ENCODE measurements at places on chromosomes 5 and 9.

DNA sequence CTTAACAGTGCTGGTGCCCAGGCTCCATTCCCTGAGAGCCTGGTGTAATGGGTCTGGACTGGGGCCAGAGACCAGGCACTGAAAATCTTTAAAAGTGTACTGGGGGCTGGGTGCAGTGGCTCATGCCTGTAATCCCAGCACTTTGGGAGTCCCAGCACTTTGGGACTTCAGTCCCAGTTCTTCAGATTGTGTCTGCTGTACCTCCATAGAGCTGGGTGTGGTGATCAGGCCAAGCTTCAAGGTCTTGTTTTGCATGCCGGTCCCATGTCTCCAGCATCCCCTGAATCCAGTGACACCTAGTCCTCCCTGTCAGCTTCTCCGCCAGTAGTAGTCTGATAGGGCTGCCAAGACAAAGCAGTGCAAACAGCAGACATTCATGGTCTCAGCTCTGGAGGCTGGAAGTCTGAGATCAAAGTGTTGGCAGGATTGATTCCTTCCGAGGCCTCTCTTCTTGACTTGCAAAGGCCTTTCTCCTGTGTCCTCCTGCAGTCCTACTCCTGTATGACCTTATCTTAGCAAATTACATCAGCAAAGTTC is 108.2 kb downstream of the SYK start:
- DNase-seq: no peak

DNA sequence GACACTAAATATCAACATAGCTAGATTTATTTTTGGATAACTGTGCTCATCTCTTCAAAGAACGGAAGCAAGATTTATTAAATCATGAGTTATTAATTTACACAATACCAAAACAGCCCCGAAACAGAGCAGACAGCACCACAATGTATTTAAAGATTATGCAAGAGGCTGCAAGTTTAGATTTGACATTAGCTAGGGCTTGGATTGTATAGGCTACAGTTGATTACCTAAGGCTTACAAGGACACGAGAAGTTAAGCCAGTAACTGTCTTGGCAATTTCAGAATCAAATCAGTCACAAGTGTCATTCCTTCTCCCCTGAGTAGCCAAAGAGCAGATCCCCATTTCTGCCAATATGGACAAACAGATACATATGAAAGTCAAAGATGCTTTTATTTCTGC is 152.6 kb downstream of the MED27 start:
- no peak for DNase-seq

DNA sequence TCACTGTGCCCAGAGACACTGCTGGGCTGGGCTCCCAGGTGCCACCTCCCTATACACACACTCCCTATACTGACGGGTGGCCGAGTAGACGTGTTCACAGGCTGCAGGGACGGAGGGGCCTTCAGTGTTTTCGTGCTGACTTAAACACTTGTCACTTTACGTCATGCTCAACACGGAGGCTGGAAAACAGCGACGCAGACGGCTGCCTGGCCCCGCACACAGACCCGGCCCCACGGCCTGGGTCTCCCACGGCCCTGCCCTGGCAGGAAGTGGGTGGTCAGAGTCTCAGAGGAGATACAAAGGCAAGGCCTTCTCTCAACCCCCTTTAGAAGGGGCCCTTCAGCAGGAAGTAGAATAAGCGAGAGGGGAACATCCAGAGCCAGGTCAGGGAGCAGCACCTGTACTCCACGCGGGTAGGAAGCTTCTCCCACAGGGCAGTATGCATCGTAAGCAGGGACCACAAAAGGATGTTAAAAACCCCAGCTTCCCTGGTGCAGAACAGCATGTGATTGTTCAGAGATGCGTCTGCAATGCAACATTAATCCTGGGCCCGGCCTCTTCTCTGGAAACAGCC is 11.9 kb upstream of the TBC1D9B start:
- no peak for DNase-seq

DNA sequence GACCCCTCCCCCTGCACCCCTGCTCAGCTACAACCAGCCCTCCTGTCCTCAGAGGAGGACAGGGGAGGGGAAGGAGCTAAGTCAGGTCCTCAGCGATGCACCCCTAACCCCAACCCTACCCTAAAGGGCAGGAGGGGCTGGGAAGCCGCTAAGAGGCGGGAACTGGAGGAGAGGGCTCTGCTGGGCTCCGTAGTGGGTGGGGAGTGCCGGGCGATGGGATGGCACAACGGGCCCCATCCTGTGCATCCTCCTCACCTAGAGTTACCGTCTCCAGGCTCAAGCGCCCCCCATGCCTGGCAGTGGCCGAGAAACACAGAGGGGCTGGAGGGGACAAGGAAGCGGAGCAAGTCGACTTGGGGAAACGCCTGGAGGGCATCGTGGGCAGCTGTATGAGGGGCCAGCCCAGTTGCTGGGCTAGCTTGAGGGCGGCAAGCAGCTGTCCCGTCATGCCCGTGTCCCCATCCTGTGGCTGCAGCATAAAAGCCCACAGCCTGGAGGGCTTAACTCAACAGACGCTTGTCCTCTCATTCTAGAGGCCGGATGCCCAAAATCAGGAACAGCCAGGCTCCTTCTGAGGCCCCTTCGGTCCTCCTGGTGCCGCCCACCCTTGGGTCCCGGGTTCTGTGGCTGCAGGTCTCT is 23.0 kb upstream of the UBAC1 start:
- no peak for DNase-seq

GRCh38 chr5:12217039-12217438 is 312.8 kb upstream of the CTNND2 start:
- DNase-seq: no peak

DNA sequence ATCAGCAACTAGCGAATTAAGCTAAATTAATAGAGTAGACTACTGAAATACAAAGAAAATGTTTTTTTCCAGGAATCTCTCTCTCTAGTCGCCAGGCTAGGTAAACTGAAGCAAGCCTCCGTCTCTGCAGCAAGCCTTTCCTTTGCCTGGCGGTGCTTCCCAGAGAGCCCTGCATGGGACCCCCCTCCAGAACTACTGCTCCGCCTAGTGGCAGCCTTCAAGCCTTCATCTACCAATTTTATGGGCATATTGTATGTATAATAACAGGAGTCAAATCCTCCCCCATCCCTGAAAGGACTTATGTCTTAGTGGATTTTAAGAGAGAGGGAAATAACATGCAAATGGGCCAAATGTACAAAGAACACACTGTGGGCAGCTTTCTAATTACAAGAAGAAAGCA is 241.9 kb downstream of the SAXO1 start:
- DNase-seq: no peak

DNA sequence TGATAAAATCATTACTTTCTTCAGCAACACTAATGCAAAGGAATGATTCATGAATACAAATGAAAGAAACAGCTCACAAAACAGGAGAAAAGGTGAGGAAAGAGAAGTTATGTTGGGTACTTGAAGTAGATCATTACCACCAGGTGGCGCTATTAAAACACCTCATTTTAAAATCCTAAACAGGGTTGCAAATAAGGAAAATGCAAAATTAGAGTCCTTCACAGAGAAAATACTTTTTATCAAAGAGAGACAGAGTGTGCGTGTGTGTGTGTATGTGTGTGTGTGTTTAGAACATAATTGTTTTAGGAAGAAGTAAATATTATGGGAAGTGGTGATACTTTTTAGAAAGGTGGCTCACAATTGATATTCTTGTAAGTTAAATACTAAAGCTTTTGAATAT is 49.5 kb upstream of the CD180 start:
- DNase-seq: no peak

GRCh38 chr9:76545191-76545590 is 86.2 kb downstream of the GCNT1 start:
- no peak for DNase-seq

- no peak for DNase-seq
Measured at GRCh38 chr5:138934971-138935370, 59.8 kb upstream of the LRRTM2 start.

DNA sequence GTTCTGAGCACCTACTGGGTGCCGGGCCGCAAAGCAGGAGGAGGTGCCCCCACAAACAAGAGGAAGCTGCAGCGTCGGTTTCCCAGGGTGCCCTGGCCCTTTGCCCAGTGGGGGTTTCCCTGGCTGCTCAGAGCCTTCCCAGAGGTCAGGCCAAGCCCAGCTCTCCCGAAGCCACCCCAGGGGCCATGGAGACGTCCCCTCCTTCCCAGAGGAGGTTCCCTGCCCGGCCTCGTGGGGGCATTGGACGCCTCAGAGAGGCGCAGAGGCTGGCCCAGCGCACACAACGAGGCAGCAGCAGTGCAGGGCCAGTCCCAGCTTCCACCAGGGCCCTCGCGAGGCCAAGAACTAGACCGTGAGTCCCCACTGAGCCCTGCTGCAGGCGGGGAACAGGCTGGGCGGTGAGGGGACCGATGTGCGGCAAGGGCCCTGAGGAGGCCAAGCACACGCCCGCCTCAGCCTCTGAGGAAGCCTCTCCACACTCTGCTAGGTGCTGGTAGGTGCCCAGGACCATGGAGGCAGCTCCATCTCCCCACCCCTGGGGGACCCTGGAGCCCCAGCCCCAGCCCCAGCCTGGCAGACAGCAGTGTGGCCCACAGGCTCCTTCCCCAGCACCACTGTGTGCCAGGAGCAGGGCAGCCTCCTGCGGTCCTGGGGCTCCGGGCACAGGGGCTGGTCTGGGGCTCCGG is 7.0 kb downstream of the DIPK1B start:
- DNase-seq: no peak

- DNase-seq: peak; percentile 52
Measured at GRCh38 chr9:134597957-134598883, 43.4 kb upstream of the COL5A1 start.

DNA sequence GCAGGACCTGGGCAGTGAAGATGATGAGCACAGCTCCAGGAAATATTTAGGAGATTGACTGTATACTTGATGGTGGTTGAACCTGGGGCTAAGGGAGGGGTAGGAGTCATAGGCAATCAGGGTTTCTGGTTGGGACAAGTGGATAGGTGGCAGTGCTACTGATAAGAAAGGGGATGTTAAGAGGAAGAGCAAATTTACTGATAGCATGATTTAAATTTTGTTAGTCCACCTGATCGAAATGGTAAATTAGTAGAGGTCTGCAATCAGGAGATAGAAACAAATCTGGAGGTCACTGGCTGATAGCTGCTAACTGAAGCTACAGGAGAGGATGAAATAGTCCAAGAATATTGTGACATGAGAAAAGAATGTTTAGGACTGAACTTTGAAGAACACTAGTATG is 5.7 kb upstream of the C5orf34 start:
- DNase-seq: no peak

DNA sequence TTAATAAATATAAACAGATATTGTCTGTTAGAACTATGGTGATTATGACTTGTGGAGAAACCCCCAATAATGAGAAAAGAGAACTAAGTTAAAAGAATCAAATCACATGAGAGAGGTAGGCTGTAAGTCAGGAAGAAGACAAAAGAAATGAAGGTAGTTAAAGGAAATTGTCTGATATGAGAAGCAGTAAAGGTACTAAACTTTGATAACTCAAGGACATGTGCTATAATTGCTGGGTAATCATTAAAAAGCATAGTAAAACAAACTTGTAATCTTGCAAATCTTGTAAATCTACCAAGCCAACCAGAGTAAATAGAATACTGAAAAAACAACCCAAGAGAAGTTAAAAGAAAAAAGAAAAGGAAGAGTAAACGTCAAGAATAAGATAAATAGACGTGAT is 207.0 kb upstream of the CTNND2 start:
- DNase-seq: no peak

DNA sequence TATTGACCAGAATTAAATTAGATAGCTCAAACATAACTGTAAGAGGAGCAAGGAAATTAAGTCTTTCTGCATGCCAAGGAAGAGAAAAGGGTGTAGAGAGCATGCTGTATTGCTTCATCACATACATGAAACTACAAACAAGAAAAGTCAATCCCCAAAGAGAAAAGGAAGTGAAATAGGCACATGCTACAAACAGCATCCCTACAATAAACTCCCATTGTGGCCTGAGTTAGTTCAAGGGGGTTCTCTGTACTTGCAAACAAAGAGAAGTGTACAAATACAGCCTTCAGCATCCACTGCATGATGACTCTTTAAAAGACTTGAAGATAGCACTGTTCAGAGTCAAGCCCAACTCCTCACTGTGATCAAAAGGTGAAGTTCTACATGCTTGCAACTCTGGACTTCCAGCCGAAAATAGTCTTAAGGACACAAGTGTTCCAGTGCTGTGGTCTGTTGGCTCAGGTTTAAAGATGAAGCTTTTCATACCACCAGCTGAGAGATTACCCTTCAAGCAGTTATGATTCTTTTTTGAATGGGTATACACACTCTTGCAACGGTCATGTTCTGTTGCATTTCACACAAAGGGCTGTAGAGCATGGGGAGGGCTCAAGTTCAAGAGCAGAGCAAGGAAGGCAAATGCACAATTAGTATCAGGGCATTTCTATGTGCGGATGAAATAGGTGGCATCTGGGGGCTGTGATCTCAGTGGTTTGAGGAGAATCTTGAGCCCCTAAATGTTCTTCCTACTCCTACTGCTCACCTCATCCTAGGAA is 534.5 kb downstream of the EBF1 start:
- DNase-seq: no peak

GRCh38 chr5:80231693-80232092 is 24.2 kb downstream of the SERINC5 start:
- no peak for DNase-seq

DNA sequence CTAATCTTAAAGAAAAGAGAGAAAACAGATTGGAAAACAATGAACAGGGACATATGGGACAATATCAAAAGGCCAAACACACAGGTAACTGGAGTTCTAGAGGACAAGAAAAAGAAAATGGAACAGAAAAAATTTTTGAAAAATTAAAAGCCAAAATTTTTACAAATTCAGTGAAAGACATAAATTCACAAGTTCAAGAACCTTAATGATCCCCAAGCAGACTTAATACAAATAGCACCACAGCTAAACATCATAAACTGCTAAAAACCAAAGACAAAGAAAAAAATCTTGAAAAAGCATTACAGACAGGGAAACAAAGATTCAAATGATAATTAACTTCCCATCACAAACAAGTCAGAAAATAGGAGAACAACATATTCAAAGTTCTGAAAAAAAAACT is 338.5 kb upstream of the SLC30A5 start:
- no peak for DNase-seq

GRCh38 chr5:40167283-40167682 is 512.4 kb upstream of the PTGER4 start:
- DNase-seq: no peak

GRCh38 chr5:175347027-175347426 is 97.0 kb downstream of the DRD1 start:
- no peak for DNase-seq

DNA sequence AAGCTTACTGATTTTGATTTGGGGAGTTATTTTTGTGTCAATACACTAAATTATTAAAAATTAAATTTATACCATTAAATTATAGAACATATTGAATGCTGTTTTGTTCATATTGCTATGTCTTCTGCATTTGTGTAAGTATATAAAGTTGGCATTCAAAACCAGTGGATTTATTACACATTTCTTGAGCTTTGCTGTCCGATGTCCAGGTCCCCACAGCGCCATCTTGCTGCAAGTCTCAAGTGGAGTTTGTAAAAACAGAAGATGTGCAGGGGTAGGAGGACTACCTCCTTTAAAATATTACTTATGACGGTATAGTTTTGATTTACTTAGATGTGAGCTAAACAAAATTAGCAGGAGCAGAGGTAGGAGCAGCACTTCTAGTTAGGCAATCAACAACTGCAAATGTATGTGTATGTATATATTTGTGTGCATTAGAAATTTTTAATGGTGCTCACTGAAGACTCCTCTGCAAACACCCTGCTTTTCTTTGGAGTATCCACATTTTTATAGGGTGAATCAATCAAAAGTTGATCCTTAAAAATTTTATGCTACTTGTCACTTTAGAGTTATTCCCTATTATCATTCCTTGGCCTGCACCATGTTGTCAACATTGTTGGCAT is 37.4 kb downstream of the CPEB4 start:
- DNase-seq: peak; percentile 75
